ENCODE measurements at places on chromosomes 16 and 17.
A peak's percentile ranks its signal among the peaks of the same experiment; 100 is the strongest.

DNA sequence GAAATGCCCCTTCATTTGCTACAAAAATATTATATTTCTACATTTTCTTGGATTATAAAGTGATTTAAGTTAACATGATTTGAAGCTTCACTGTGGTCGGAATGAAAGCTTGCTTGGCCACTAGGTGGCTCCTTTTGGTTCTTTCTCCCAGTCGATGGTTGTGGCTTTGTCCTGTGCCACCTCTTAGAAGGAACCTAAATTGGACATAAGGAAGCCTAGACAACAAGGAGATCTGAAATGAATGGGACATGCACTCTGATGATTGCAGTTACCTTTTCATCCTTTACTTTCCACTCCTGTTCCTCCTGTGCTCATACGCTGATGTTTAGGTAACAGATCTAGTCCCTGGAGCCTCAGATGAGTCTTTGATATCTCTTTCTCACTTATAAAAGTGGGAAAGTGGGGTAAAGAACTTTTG lies 39.2 kb downstream of the FTO start:
- DNase-seq, result peak; percentile 38

DNA sequence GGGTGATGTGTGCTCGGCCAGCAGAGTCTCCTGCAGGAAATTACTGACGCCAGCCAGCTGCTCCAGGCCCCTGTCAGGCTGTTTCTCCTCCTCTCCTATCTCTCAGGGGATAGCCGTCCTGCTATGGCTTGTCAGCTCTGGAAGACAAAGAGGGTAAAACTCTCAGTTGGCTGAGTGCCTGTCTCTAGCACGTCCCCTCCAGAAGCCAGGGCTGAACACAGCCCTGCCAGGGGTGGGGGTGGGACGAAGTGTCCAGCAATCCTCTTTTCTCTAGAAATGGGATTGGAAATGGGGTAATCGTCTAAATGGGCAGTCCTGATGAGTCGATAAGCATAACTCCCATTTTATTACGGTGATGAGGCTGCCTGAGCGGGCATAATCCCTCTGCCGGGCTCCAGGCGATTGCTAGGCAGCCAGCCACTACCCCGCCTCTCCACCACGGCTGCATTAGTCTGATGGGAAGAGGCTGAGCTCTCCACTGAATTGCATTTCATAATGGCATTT lies 89.1 kb upstream of the GNAO1 start:
- DNase-seq, result peak; percentile 89

GRCh38 chr16:67310561-67310960 lies 16.0 kb downstream of the KCTD19 start:
- DNase-seq, result no peak

- DNase-seq, result no peak
Observed at GRCh38 chr17:16662936-16663335, 9.3 kb upstream of the ZNF624 start.

GRCh38 chr16:11079652-11080187 lies 135.4 kb downstream of the CLEC16A start:
- DNase-seq, result no peak

GRCh38 chr17:80931421-80932265 lies 60.0 kb upstream of the CHMP6 start:
- no peak for DNase-seq

GRCh38 chr16:12439399-12440227 lies 364.1 kb downstream of the CPPED1 start:
- no peak for DNase-seq

DNA sequence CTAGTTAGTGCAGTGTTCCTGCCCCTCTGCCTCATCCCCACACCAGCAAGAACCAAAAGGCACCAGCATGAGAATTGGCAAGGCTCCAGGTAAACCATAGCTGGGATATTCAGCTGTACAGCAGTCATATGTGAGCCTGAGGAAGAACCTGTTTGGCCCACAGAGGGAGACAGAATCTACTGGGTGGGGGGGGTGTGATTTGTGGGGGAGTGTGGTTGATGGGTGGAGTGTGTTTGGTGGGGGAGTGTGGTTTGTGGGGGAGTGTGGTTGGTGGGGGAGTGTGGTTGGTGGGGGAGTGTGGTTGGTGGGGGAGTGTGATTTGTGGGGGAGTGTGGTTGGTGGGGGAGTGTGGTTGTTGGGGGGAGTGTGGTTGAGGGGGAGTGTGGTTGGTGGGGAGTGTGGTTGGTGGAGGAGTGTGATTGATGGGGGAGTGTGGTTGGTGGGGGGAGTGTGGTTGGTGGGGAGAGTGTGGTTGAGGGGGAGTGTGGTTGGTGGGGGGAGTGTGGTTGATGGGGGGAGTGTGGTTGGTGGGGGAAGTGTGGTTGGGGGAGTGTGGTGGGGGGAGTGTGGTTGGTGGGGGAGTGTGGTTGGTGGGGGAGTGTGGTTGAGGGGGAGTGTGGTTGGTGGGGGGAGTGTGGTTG lies 19.5 kb downstream of the MINK1 start:
- DNase-seq, result no peak

- DNase-seq, result no peak
Observed at GRCh38 chr16:49250689-49251088, 30.9 kb downstream of the CBLN1 start.

GRCh38 chr16:1960665-1961630 lies 1.6 kb downstream of the NDUFB10 start:
- peak; percentile 64 for DNase-seq

- DNase-seq, result no peak
Observed at GRCh38 chr16:88073201-88073721, 122.0 kb downstream of the BANP start.

GRCh38 chr16:85983064-85983463 lies 84.1 kb downstream of the IRF8 start:
- no peak for DNase-seq

DNA sequence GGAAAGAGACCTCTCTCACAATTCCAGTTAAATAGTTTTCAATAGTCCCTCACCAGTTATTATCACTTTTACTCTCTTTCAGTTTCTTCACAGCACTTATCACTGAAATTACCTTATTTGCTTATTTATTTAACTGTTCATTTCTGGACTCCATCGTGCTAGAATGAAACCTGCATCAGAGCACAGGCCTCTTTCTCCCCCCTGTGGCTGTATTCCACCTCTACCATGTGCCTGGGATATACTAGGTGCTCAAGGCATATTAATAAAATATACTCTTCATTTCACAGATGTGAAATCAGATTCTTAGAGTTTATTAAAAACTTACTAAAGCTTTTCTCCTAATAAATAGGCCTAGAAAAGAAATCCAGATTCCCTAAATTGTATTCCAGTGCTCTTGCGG lies 308.9 kb upstream of the MON1B start:
- no peak for DNase-seq

DNA sequence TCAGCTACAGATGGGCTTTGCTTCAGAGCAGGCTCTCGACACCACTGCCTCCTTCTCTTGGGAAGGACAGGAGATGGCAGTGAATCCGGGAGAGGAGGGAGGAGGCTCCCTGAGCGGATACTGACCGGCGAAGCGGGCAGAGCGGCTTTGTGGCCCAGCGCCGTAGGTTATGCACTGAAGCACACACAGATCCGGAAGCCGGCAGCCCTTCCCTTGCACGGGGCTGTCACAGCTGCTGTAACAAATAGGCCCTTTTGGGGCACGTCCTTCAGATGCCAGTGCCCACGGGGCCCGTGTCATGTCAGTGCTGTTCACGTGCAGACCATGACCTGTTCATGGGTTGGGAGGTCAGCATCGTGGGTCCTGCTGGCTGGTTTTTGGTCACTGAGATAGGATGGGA lies 144.7 kb upstream of the CHMP6 start:
- DNase-seq, result no peak

DNA sequence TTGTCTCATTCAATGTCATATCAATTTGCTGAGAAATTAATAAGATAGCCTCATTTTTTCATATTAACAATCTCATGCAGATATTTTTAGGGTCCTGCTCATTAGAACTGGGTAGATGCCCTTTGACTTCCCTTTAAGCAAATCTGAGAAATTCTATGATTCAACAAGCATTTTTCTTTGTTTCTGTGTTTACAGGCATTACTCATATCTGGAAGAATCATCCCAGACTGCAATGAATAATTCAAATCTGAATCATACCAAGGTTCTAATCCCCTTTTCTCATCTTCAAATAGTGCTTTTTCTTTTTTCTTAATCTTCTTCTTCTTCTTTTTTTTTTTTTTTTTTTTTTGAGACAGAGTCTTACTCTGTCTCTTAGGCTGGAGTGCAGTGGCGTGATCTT lies 69.2 kb upstream of the KIFC3 start:
- DNase-seq, result no peak

GRCh38 chr17:21674242-21674731 lies 18.0 kb upstream of the KCNJ18 start:
- DNase-seq, result no peak

- DNase-seq, result no peak
Observed at GRCh38 chr16:64308721-64309120, 813.1 kb downstream of the CDH11 start.

DNA sequence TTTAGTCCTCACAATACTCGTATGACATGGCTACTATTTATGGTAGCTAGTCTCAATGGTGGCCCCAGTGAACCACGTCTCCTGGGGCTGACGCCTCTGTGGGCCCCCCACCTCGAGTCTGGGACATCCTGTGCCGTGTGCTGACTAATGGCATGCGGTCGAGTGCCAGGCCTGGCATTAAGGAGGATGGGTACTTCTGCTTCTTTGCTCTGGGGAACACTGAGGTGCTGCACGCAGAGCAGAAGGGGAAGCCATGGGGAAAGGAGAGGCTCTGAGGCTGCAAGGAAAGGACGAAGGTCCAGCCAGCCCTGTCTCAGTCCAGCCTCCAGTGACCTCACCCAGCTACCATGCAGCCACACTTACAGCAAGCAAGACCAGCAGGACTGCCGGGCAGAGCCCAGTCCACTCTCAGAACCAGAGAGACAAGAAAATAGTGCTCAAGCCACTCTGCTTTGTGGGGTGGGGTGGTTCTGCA lies 5.7 kb upstream of the MPRIP start:
- no peak for DNase-seq

DNA sequence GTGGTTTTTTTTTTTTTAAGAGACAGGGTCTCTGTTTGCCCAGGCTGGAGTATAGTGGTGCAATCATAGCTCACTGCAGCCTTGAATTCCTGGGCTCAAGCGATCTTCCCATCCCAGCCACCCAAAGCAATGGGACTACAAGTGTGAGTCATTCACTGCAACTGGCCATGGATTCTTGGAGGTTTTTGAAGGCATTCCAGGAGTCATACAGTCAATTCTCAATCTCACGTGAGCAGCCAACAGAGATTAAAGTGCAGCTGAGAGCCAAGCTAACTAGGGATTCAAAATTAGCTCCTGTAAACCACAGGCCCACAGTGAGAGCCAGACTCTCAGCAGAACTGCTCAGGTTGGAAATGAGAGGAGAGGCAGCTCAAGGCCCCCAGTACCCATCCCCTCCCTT lies 30.2 kb downstream of the XPO6 start:
- no peak for DNase-seq

GRCh38 chr16:8381814-8382213 lies 208.5 kb downstream of the TMEM114 start:
- no peak for DNase-seq

- DNase-seq, result no peak
Observed at GRCh38 chr16:26524281-26524680, 542.4 kb upstream of the C16orf82 start.

DNA sequence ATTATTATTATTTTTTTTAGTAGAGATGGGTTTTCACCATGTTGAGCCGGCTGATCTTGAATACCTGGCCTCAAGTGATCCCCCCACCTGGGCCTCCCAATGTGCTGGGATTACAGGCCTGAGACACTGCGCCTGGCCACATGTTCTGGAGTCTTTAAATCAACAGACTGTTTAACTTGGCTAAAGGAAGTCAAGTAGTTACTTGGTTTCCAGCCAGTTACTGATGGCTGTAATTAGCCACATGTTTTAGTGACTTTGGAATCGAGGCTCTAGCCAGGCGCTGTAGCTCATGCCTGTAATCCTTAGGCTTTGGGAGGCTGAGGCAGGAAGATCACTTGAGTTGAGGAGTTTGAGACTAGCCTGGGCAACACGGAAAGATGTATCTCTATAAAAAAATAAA lies 699.2 kb upstream of the RBFOX1 start:
- DNase-seq, result no peak

DNA sequence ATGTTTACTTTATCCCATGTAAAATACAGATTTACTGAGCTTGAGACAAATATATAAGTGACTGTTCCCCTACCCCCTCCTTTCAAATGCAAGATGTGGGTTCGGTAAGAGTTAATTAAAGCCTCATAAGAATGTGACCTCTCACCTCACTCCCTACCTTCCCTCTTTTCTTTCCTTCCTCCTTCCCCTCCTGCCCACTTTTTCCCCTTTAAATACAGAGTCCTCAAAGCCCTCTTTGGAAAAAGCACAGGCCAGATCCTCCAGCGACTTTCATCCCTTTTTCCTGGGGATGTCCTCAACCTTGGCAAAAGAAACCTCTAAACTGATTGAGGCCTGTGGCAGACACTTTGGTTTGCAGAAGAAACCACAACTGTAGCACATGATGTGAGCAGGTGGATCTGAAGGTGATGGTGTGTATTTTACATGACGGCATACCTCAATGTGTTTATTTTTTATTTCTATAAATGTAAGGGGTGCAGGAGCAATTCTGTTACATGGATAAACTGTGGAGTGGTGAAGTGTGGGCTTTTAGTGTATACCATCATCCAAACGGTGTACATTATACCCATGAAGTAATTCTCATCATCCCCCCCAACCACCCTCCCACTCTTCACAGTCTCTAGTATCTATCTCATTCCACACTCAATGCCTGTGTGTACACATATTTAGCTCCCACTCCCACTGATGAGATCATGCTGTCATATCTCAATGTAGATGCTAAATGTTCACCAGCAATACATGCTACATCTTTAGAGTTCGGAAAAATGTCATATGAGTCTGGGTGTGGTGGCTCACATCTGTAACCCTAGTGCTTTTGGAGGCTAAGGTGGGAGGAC lies 77.7 kb downstream of the XYLT1 start:
- no peak for DNase-seq

DNA sequence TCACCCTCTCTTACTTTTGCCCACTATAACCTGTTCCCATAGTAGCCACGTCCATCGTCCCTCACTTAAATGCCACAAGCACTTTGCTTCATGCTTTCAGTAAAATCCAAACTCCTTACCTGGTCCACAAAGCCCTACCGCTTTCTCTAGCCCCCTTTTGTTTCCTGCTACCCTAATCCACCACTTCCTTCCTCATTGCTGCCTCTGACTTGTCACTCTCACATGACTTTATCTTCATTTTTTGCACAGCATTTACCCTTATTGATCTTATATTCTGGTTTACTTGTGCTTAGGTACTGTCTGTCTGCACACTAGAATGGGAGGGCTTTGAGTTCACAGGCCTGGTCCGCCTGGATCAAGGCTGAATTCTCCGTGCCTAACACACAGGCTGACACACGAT lies 340.0 kb downstream of the XYLT1 start:
- no peak for DNase-seq

DNA sequence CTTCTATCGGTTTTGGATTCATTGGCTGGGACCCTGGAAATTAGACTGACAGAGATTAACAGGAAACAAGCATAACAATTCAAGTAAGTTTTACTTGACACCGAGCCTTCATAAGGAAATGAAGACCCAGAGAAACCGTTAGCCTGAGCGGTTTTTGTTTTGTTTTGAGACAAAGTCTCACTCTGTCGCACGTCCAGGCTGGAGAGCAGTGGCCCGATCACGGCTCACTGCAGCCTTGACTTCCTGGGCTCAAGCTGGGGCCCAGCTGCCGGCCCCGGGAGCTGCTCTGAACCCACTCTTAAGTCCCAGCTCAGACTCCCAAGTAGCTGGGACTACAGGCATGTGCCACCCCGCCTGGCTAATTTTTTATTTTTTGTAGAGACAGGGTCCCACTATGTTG lies 321.3 kb downstream of the SEC14L1 start:
- no peak for DNase-seq

GRCh38 chr17:78092794-78093324 lies 35.7 kb downstream of the TMC6 start:
- peak; percentile 18 for DNase-seq
